ENCODE measurements at places on chromosomes 3 and 15. TPM values are rescaled to one million over a fixed set of nuclear protein-coding genes. Genes with fewer than 3 reads are reported as not detected.

BRK1 gene
- total RNA-seq: 113 TPM

GOLGA8M gene
- not detected for total RNA-seq

ST6GAL1 gene
- total RNA-seq: 2.0 TPM

FOXB1 gene
- total RNA-seq: not detected

DNA sequence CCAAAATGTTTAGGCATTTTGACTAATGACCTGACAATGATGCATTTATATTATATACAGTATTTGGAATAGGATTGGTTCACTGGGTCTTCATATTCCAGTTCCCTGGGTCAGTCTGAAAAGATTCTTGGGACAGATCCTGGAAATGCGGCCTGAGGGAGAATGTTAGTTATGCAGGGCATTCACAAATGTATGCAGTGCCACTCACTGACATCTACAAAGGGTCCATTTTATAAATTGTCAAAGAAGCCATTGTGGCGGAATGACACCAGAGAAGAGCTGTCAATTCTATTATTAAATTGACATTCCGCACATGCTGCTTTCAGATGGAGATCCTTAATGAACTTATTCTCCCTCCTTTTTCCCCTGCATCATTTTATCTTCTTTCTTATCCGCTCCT, 176.6 kb downstream of the VGLL3 start:
- no peak for DNase-seq

- DNase-seq: no peak
These were observed 7.9 kb upstream of the DOCK3 start for GRCh38 chr3:50666837-50667236.

DNA sequence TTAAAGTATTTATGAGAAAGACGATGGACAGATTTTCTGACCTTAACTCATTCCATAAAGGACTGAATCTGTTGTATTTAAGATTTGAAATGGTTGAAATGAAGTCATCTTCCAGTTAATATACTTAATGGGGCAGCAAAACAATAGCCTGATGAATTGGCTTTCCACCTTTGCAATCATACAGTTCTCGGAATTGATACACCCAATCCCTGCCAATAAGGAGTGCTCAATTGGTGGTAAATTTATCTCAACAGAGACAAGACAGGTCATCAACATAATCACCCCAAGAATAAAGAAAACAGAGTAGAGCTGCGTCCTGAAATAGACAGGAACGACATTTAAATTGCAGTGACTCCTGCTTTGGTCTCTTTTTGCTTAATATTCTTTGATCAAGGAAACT, 11.2 kb downstream of the ANXA2 start:
- no peak for DNase-seq

DNA sequence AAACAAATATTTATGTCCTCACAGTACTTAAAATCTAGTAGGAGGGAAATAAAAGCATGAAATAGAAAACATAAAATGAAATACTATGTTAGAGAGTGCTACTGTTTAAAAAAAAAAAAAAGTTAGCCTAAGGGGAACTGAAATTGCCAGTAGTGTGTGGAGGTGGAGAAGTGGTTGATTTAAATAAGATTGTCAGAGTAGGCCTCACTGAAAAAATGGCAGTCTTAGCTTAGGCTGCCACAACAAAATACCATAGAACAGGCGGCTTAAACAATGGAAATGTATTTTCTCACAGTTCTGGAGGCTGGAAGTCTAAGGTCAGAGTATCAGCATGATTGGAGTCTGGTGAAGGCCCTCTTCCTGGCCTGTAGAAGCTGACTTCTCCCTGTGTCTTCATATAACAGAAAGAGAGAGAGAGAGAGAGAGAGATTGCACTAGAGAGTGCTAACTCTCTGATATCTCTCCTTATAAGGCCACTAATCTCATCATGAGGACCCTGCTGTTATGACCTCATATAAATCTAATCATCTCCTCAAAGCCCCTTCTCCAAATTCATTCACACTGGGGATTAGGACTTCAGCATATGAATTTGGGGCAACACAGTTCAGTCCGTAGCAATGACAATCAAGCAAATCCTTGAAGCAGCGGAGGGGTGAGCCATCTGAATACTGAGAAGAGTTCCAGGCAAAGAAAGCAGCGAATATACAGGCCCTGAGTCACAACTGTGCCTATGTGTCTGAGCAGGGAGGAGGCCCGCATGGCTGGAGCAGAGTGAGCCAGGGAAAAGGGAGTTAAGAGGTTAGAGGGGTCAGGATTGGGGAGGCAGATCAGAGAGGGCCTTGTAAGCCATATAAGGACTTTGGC, 23.6 kb upstream of the LRRC34 start:
- DNase-seq: no peak

DNA sequence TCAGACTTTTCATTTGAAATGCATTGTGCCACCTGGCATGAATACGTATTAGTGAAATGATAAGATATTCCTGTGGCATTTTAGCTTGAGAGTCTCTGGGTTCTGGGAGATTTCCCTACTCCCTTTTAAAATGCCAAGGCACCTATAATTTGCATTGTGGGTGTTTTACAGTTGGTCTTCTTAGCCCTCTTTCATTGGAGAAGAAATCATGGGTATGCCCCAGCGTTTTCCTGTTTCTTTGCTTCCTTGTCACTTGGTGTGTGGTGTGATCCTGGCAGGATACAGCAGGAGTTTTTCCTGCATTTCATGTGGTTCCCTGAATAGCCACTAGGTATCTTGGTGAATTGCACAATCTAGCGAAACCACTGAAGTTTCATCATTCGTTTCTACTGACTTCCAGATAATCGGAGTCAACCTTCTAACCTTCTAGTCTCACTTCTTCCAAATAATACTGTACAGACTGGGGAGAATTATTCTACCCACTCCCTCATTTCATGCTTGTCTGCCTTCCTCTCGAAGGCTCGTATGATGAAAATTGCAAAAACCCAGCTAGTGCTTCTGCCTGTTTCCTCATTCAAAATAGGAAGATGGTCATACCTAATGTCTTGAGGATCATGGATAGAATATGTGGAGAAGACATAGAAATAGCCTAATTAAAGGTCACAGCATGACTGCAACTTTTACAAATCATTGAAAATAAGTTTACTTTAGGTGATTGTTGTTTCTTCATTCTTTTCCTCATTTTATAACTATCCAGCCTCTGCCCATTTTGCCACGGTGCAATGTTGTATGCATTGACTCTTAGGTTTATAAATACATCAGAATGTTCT, 2.6 kb downstream of the BHLHE40 start:
- DNase-seq: peak; percentile 81
